Suprapubic skin (tissue), 4 donors: ENCODE measurements at places on chromosomes 16 and 17.

DNA sequence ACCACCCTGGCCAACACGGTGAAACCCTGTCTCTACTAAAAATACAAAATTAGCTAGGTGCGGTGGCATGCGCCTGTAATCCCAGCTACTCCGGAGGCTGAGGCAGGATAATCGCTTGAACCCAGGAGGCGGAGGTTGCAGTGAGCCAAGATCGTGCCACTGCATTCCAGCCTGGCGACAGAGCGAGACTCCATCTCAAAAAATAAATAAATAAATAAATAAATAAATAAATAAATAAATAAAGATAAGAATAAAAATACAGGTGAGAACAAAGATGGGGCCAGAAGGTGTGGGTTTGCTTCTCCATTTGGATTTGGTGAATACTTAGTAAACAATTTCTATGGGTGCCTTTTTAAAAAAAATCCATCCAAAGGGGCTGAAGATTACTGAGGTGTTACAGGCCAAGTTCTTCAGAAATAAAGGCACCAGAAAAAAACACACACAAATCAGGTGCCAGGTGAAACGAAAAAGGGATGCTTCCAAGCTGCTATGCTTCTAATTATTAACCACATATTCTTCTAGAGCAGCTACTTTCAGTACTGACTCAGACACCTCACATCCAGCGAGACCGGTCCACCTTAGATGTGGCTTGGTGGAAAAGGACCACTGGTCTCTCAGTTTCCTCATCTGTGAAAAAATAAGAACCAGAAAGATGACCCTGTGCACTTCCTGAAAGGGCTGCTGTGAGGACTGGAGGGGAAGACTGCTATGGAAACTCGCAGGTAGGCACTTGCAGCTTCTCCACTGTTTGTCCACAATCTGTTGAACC is 9.2 kb downstream of the GLYR1 start:
- DNase-seq, result no peak

DNA sequence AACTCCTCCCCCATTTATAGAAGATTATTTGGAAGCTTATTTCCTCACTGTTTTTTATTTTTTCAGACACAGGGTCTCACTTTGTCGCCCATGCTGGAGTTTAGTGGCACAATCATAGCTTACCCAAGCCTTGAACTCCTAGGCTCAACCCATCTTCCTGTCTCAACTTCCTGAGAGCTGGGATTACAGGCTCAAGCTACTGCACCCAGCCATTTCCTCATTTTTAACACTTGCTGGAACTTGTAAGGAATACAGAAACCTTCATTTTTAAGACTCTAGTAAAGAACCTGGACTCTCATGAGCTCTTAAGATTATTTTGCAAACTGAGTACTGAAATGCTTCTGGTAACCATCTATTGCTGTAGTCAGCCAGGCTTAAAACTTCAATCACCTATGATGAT is 29.9 kb downstream of the KANSL1 start:
- no peak for DNase-seq

GRCh38 chr17:81040791-81041337 is 5.9 kb downstream of the BAIAP2 start:
- no peak for DNase-seq

DNA sequence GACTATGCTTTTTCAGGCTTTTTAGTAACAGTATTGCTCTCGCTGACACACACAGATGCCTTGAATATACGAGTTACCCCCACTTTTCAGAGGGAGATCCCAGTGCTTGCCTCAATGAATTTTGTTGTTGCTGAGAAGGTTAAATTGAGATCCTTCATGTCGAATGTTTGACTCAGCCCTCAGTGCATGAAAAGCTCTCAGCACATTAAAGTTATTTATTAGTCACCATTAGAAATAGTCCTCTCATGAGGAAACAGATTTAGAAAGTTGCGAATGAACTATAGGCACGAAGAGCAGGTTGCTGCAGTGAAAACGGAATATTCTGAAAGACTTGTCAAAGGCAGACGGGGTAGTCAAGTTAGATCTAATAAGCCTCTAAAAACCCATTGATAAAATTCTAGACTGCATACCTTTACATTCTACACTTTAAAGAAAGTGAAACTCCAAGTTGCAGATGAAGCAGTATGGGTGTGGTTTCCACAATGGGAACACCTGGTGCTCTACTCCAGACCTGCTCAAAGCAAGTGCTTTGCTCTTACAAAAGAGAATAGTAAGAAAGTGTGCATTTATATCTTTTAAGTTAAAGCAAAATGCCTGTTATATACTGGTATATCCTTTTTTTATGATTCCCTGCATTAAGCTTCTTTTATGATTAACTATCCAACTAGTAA is 238.1 kb downstream of the MAF start:
- DNase-seq, result no peak

GRCh38 chr16:80347900-80348299 is 192.9 kb upstream of the DYNLRB2 start:
- no peak for DNase-seq
